ENCODE measurements at places on chromosomes 11 and 22.

DNA sequence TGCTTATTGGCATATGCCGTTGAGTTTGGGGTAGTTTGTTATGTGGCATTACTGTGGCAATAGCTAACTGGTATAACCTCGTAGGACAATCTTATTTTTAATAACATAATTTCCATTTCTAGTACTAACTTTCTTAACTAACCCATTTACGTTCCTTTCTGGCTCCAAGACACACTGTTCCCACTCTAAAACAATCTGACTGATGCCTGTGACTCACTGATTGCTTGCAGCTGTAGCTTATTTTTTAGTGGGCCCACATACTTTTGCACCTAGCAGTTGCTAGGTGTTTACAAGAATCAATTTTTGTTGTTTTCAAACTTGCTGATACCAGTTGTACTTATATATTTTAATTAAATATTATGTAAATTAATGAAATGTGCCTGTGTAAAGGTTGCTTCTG is 52.2 kb downstream of the FAT3 start:
- DNase-seq: no peak

DNA sequence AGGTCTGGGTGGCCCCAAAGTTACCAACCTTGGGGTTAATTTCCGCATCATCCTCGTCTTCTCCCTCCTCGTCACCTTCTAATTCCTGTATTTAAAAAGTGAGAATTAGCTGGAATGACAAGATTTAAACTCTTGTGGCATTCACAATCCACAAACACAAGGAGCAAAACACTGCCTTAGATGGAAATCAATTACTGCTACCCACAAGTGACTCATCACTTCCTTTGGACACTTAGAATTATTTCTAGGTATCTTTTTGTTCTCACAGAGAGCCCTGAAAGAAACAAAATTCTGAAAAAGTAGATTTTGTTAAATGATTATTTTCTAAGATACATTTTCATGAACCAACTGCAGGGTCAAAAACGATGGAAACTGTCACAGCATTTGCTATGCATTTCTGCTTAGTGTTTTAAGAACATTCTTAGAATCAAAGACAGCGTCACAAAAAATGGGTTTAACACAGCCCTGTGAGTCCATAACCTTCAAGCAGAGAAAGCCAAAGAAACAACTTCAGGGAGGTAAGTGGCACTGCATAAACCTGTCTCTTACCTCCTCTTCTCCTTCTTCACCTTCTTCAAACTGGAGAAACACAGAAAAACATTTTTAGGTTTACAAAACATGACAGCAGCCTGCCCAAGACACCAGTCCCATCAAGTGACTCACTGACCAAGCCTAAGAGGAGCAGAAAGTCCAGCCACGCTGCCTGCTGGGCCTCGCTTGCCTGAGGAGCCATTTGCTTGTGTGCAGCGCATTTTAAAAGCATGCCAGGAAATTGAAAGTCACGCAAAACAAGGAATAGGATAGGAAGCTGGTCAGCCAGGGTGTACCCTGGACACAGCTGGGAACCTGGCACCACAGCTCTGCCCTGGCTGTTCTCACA is 22.3 kb upstream of the PHLDA2 start:
- DNase-seq: no peak

DNA sequence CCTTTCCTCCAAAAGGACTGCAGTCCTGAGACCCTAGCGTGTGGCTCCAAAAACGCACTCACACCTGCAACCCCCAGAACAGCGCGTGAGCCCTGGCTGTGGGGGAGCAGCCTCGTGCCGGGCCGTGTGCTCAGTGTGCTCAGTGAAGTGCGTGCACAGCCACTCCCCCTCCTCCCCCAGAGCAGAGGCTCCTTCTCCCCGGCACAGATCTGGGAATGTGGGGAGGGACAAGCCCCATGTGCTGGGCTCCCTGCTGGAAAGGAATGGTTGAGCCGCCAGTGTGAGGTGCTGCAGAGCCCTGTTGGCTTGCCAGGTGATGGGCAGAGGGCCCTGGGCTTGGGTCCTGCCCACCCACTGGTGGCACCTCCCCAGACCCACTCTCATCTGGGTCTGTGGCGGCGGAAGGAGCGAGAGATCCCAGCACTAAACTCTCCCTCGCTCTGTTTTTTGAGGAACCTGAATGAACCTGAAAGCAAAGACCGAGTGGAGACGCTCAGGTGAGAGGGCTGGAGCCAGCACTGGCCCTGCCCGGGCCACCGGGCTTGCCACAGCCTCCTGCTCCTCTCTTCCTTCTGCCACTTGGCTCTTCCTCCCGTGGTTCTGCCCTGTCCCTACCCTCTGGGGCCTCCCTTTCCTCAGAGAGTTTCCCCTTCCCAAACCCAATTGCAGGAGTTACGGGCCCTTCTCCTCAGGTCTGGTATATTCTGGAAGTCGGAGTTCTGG is 9.0 kb downstream of the RCOR2 start:
- no peak for DNase-seq

GRCh38 chr11:21552911-21553310 is 640.0 kb upstream of the ANO5 start:
- DNase-seq: no peak

All from stimulated activated CD4-positive, alpha-beta T cell treated with anti-CD3 and anti-CD28 coated beads, Interleukin-2, amount 100 ng/mL, for 4 hours (primary cell).